AG09309 (cell line): ENCODE measurements at places on chromosomes 6 and 20.

DNA sequence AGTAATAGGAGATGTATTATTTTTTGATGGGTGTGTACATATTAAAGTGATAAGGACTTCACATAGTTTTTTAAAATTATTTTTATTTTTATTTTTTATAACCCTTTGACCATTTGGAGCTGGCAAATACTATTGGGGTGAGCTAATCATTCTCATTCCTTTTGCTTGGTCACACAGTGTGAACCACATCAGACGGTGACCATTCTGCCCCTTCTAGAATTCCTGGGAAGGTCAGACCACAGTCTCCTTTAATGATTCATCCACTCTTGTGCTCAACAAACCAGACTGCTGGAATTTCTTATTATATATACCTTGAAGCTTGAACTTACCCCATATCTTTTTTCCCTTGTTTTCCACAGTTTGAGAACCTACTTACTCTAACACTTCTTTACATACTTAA, 23.9 kb upstream of the PRL start:
- peak; percentile 58 for DNase-seq

DNA sequence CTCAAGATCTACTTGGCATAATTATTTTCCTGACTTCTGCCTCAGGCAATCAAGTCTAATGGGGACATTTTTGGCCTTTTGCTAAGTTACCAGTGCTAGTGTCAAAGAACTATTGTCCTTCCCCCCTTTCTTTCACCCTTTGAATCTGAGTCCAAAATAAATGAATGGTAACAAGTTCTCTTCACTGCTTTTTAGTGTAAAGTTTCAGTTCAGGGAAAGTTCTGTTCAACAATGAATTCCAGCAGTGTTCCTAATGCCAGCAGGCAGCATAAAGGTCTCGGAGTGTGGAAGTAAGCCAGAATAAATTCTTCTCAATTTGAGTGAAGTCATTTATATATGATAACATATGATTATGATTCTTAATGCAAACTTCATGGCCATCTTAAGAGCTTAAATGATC, 20.8 kb upstream of the TSPYL1 start:
- no peak for DNase-seq

DNA sequence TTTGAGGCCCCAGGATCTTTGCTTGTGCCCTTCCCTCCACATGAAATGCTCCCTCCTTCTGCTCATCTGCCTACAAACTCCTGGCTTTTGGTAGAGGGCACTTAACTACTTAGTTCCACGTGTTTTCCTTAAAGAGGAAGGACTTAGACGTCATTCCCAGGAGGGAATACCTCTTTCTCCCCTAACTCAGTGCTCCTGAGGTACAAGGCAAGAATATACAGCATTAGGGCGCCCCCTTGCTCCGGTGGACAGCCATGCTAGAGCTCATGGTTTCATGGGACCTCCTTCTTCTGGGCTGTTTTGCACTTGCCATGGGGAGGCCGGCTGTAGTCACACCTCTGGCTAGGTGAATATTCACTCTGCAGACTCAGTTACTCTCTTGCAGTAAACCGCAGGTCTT, 93.8 kb upstream of the LY86 start:
- DNase-seq = no peak

- no peak for DNase-seq
These were observed 198.7 kb upstream of the CEP162 start for GRCh38 chr6:84425971-84426705.

- DNase-seq = no peak
These were observed 174.5 kb downstream of the FNDC1 start for GRCh38 chr6:159343709-159344108.

- DNase-seq = no peak
These were observed 55.3 kb upstream of the BTN3A2 start for GRCh38 chr6:26309731-26310142.

DNA sequence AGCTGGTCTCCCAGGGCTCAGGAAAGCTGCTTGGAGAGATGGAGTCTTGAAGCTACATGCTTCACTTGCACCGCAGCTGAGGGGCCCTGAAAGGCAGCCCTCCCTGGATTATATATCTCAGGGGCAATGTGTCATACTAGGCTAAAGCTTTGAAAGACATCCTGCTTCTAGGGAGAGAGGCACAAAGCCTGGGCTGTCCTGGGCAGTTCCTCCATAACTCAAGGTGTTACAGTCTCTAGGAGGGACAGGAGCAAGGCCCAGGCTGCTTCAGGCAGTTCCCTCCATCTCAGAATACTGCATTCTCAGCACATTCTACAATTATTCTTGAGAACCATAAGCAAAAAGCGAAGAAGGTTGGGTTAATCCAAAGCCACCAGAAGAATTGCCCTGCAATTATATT, 22.0 kb upstream of the TXNDC5 start:
- no peak for DNase-seq

- DNase-seq = no peak
These were observed 30.5 kb downstream of the CNKSR3 start for GRCh38 chr6:154479771-154480639.

DNA sequence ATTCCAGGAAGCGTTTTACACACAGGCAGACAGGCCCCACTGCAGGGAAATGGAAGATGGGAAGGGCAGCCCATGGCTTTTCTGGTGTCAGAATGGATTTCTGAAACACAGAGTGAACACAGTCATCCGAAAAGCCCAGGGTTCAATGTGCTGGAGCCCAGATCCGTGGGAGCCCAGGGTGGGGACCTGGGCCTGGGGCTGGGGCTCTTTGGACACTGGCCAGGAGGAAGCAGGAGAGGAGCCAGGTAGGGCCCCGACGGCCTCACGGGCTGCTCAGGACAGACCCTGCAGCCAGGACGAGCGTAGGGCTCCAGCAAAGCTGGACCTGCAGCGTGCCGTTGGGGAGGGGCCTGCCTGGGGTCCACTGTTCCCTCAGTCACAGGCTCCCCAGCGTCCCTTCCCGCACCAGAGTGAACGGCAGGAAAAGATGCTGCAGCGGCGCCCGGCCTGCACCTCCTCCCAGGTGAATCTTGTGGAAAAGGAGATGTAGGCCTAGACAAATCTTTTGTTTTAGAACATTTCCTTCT, 24.3 kb upstream of the LSM14B start:
- no peak for DNase-seq

DNA sequence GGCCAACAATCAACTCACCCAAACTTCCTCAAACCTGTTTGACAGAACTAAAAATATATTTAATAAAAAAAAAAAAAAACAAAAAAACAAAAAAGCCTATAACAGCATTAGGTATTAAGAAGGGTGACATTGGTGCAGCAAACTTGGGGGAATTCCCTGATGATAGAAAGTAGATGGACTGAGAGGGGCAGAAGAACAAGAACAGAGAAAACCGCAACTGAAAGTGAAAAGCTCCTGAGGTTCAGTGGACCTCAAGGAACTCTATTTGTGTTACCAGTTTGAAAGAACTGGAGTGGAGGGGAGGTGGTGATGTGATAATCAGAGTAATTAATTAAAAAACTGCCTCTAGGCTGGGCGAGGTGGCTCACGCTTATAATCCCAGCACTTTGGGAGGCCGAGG, 53.8 kb downstream of the MACROD2 start:
- no peak for DNase-seq

GRCh38 chr6:108902382-108902792, 54.2 kb downstream of the ARMC2 start:
- no peak for DNase-seq

GRCh38 chr6:81842254-81842653, 89.8 kb upstream of the TENT5A start:
- DNase-seq = no peak

DNA sequence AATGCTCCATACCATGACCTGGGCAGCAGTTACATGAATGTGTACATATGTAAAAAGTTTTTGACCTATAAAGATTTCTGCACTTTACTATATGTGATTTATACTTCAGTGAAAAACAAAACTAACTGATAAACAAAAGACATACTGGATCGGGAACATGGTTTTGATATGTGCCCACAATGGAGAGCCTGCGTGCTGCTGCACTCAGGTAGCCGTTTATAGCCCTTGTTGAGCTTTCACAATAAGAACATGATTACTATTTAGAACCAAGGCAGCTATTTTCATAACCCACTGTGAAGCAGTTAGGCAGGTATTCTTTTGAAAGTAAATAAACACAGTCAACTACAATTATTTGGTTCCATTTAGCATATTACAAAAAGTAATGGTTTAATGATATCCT, 195.9 kb upstream of the RAB32 start:
- DNase-seq = no peak

DNA sequence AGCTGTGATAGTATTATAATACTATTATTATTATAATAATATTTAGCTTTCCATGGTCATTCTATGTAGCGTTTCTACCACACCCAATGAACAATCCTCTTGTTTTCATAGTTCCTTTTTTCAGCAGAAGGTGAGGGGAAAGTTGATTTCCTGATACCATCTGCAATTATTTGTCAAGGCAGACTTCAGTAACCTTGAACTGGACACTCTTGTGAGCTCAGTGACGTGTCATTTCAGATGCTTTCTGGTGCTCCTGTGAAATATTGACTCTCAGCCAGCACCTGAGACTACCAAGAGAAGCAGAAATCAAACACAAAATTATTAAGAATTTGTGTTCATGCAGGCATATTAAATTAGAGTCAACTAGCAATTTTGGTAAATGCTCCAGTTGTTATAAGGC, 46.0 kb upstream of the PROKR2 start:
- no peak for DNase-seq

GRCh38 chr6:6217855-6218758, 102.4 kb downstream of the F13A1 start:
- no peak for DNase-seq

DNA sequence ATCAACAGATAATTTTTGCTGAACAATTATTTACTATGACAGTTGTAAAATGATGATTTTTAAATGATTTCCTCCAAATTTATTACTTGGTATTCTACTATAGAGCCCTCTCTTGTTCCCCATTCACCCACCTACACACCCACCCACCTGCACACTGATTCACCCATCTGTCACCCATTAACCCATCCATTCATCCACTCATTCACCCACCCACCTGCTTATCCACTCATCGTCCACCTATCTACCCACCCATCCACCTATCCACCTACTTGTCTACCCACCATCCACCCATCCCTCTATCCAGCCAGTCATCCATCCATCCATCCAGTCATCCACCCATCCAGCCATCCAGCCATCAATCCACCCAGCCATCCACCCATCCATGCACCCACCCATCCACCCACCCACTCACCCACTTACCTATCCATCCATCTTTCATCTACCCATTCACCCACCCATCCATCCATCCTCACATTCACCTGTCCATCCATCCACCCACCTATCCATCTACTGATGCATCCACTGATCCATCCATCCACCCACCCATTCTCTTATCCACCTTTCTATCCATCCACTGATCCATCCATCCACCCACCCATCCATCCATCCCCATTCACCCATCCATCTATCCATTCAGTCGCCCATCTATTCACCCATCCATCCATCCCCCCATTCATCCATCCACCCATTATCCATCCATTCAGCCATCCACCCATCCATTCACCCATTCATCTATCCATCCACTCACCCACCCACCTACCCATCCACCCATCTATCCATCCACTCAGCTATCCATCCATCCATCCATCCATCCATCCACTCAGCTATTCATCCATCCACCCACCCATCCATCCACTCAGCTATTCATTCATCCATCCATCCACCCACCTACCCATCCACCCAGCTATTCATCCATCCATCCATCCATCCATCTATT, 72.0 kb downstream of the SYNJ2 start:
- DNase-seq = no peak

- peak; percentile 81 for DNase-seq
These were observed 67.2 kb upstream of the TBC1D7 start for GRCh38 chr6:13395272-13396237.

- no peak for DNase-seq
These were observed 53.0 kb upstream of the ANKEF1 start for GRCh38 chr20:9981829-9982228.

DNA sequence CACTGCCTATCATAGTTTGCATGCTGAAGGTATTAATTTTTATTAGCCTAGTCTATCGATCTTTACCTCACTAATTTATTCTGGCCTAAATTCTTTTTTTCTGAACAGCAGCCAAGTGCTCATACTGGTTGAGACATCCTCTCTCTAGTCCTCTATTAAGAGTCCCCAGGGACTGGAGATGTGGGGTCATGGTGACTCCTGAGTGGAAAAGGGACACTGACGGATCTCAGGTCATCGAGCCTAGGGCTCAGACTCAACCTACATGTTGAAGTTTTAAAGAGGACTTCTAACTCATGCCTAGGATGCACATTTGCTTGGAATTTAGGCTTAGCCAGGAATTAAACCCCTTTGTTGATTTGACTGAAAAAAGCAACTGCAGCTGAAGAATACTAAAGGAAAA, 378.1 kb downstream of the BTBD9 start:
- DNase-seq = no peak

GRCh38 chr20:37643400-37643799, 50.4 kb upstream of the CTNNBL1 start:
- peak; percentile 13 for DNase-seq

DNA sequence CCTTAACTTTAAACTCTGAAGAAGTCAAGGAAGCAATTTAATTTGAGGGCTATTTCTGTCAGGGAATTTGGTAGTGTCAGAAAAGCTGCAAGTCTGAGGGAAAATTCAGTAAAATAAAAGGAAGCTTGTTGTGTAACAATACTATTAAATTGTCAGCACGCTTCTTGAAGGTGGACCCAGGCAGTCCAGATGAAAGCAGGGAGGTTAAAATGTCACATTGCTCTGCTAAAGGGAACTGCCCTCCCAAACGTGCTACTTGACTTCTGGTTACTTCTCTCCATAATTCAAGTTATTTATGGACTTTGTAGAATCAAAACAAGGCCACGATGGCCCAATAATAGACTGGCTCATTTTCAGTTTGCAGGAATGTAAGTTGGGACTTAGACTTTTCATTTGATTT, 28.2 kb upstream of the ARMC2 start:
- no peak for DNase-seq

- DNase-seq = no peak
These were observed 39.0 kb downstream of the SLC23A2 start for GRCh38 chr20:4962241-4962855.

- no peak for DNase-seq
These were observed 228.6 kb downstream of the FNDC1 start for GRCh38 chr6:159397753-159398152.
